ENCODE measurements at places on chromosomes 1 and 21.
A peak's percentile ranks its signal among the peaks of the same experiment; 100 is the strongest.

- DNase-seq = no peak
Observed at GRCh38 chr21:45095505-45095904, 21.1 kb downstream of the ADARB1 start.

GRCh38 chr21:31874812-31875212, 2.0 kb downstream of the HUNK start:
- DNase-seq = no peak

DNA sequence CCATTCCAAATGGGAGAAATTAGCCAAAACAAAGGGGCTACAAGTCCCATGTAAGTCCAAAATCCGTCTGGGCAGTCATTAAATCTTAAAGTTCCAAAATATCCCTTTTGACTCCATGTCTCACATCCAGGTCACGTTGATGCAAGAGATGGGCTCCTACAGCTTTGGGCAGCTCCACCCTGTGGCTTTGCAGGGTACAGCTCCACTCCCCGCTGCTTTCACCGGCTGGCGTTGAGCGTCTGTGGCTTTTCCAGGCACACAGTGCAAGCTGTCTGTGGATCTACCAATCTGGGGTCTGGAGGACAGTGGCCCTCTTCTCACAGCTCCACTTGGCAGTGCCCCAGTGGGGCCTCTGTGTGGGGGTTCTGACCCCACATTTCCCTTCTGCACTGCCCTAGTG, 130.2 kb downstream of the TPR start:
- no peak for DNase-seq

GRCh38 chr1:208131621-208132286, 112.4 kb downstream of the PLXNA2 start:
- DNase-seq = no peak

DNA sequence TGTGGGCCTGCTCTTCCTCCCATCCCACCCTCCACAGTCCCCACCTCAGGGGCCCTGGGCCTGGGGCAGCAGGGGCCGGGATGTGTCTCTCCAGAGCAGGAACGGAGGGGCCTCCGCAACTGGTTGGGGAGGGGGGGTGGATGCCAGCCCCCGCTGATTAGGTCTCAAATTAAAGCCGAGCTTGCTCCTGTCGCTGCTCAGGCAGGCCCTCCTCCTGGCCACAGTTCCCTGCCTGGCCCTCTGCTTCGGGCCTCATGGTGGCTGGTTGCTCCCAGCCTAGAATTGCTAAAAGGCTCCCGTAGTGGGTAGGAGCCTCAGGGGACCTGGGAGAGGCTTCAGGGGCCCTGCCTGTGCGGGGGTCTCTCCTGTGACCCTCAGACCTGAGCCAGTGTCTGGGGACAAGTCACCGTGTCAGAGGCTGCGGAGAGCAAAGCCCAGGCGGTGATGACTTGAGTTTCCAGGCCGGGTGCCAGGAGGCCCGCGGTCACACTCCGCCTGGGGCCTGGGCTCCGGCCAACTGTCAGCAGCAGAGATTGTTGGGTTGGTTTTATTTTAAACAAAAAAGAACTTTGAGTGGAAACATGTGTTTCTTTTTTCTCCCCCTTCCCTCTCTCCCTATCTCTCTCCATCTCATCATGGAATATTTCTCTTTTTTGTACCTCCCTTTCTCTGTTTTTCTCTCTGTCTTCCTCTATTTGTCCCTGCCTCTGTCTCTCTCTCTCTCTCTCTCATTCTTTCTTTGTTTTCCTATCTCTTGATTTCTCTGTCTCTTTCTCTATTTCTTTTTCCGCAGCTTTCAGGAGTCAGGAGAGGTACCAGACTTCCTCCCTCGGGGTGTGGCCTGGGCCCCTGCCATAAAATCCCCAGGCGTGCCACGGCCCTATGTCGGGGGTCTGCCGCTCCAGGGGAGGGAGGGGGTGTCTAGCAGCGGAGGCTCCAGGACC, 20.0 kb upstream of the EPHA2 start:
- DNase-seq = peak; percentile 92

DNA sequence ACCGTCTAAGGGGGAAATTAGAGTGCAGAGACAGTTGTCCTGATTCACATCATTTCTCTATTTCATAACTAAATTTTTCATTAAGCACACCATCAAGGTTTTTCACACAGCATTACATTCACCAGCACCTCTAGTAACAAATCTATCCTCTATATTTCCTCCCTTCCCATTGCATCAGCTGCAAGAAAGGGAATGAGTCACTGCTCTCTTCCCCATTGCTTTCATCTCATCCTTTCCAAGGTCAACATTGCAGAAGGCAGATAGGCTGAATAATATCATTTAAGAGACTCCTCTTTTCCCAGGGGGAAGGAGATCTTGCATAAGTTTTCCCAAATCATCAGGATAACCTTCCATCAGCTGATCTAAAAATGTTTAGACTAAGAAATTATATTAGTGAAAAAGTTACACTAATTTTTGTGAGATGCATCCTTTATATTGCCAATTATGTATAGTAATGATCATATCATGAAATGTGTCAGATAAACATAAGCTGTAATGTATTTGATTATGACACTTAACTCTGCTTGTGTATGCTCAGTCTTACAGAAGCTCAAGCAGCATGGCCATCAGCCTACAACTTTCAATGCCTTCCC, 4.3 kb downstream of the INTS7 start:
- DNase-seq = peak; percentile 62

DNA sequence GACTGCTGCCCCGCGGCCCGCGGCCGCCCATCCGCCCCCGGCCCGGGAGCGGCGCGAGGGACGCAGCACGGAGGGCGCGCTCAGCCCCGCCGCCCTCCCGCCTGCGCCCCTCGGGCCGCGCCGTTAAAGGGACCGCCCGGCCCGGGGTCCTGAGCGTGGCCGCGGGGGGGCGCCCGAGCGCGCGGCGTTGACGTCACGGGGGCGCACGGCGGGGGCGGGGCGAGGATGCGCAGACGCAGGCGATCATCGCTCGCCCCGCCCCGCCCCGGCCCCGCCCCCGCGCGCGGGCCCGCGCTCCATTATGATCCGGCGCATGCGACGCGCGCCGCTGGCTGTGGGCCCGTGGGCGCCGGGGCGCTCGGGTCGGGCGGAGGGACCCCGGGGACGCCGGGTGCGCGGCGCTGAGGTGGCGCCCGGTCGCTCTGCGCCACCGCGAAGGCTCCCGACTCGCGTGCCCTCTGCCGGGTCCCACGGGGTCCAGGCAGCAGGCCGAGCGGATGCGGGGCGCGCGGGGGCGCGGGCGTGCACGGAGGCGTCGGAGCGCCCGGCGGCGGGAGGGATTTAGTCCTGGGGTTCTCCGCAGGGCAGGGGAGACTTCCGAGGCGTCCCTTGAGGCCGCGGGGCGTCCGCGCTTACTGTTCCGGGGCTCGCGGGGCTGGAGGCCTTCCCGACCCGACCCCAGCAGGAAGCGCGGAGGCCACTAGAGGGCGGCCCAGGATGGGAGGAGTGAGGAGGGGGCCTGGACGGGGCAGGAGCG, at the start of gene DVL1:
TSS of gene DVL1 (minus strand) at position 163 of the 757 bp plus-strand sequence. CDS start 353 bp downstream, outside the sequence.
- peak; percentile 83 for DNase-seq

DNA sequence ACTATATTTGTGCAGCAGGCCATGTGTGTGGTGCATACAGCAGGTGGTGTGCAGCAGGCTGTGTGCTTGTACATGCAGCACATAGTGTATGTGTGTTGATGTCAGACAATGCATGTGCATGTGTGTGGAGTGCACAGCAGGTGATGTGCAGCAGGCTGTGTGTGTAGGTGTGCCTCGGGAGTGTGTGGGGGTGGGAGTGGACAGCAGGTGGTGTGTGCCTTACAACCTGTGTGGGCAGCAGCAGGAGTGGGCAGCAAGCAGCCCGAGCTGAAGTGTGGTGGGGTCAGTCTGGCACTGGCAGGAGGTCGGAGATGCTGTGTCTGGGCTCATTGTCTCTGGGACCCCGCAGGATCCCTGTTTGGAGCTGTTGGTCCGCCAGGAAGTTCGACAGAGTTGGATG, 29.6 kb downstream of the PTPRF start:
- no peak for DNase-seq

DNA sequence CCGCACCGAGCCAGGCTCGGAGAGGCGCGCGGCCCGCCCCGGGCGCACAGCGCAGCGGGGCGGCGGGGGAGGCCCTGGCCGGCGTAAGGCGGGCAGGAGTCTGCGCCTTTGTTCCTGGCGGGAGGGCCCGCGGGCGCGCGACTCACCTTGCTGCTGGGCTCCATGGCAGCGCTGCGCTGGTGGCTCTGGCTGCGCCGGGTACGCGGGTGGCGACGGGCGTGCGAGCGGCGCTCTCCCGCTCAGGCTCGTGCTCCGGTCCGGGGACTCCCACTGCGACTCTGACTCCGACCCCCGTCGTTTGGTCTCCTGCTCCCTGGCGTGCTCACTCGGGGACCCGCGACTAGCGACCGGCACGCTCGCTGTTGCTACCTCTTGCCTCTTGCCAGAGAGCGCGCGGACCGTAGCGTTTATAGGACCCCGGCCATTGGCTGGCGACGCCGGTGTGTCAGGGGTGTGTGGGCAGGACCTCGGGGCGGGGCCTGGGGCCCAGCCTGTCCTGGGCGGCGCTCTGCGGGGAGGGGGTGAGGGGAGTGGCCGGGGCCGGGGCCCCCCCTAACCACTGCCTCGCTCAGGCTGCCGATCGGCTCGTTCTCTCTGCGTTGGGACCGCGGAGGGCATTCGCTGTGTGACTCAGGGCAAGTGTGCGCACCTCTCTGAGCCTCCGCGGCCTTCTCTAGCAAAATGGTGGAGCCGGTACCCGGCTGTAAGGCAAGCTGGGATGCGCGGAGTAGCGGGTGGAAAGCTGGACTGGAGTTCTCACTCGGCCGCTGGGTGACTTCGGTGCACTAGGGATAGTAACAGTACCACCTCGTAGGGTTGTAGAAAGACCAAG, at the start of gene SLC2A1:
TSS of gene SLC2A1 (minus strand) at position 381 of the 832 bp plus-strand sequence. CDS start at position 164, 217 bp downstream.
- DNase-seq = peak; percentile 95

DNA sequence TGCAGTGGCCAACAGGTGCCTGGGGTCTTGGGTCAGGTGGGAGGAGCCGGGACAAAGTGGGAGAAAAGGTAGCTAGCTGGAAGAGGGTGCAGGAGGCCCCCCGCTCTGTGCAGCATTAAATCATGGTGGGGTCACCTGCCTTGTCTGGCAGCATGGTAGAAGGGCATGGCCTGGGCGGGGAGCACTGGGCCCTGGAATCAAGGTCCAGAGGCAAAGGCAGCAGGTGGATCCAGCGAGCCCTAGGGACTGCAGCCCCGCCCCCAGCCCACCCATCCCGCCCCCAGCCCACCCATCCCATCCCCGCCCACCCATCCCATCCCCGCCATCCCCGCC, 16.7 kb upstream of the TTLL10 start:
- no peak for DNase-seq

All from AG08395 (cell line).